ENCODE measurements at places on chromosomes 6 and 20.

GRCh38 chr20:3667434-3668037 is 4.3 kb upstream of the GFRA4 start:
- no peak for DNase-seq

GRCh38 chr6:68173616-68174015 is 461.5 kb upstream of the ADGRB3 start:
- DNase-seq: no peak

DNA sequence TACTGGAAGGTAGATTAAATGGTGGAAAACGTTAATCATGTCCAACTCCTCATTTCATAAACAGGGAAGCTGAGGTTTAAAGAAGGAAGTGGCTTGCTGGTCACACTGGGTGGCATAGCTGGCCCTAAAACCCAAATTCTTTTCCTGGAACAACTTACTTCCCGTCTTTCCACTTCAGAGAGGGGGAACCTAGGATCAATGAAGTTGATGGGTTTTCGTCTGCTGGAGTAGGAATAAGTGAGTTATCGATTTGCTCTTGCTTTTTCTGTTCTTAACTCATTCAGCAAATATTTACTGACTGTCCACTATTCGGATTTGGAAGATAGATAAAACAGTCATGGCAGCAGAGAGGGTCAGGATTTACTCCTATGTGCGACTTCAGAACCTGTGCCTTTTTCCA is 1.2 kb upstream of the SYS1 start:
- DNase-seq: no peak

DNA sequence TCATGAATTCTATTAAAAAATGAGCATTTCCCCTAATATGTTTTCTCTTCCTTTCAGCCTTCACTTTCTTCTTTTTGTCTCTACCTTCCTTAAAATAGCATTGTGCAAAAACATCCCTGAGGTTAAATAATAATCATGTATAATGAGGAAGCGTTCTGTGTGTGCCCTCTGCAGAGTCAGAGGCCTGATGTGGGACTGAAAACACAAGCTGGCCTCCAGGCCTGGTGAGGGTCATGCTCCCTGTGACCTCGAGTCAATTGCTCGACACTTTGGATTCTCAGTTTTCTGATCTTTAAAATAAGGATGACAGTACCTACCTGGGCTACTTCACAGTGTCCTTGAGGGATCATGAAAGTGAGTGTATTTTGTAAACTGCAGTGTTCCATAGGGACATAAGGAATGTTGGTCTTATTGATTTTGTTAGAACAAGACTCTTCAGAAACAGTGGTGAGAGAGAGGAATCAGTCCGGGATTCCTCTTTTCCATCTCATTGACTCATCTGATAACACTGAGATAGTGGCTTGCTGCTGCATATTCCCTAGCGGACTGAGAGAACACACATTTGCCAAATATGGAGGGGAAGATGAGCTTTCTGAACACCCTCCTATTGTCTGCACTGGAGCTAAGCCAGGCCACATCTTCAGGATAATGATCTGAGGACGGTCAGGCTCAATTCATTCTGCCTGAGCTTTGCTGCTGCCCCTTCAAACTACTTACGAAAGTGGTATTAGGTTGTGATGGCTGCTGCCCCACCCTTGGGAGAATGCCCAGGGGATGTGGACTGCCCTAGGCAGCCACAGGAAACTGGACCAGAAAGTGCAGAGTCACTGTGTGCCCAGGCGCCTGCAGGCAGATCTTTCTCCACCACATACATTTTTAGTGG is 39.6 kb upstream of the PDE7B start:
- peak; percentile 65 for DNase-seq

GRCh38 chr6:160500639-160501038 is 152.5 kb downstream of the SLC22A3 start:
- no peak for DNase-seq

- DNase-seq: peak; percentile 89
Observed at GRCh38 chr6:3484192-3484591, 27.3 kb upstream of the SLC22A23 start.

- no peak for DNase-seq
Observed at GRCh38 chr6:11592294-11592906, 54.9 kb downstream of the TMEM170B start.

- DNase-seq: no peak
Observed at GRCh38 chr6:147548921-147549475, 40.5 kb downstream of the SAMD5 start.

DNA sequence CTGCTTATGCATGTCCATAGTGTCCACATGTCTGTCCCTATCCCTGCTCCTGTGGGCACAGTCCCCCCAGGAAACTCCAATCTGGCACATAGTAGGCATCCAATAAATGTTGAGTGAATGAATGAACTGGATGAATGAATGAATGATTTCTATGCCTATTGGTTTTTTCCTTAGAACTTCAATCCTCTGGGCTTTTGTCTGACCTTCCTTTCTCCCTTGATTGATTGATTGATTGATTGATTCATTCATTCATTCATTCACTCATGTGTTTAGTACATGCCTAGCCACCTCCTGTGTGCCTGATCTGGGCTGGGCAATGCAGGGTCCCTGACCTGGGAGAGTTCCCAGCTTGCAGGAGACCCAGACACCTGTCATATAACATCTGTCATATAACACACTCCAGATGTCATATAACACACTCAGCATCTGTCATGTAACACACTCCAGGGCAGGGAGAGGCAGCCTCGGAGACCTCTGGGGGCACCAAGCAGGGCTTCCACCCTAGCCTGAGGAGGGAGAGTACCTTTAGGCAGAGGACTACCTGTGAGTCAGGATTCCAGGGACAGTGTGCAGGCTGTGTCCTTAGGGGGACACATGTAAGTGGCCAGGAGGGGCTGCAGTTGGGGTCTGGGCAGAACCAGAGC is 17.9 kb downstream of the VSTM2L start:
- no peak for DNase-seq

GRCh38 chr6:2037237-2037926 is 208.0 kb downstream of the GMDS start:
- no peak for DNase-seq

- no peak for DNase-seq
Observed at GRCh38 chr20:44644230-44644617, 7.3 kb downstream of the ADA start.

DNA sequence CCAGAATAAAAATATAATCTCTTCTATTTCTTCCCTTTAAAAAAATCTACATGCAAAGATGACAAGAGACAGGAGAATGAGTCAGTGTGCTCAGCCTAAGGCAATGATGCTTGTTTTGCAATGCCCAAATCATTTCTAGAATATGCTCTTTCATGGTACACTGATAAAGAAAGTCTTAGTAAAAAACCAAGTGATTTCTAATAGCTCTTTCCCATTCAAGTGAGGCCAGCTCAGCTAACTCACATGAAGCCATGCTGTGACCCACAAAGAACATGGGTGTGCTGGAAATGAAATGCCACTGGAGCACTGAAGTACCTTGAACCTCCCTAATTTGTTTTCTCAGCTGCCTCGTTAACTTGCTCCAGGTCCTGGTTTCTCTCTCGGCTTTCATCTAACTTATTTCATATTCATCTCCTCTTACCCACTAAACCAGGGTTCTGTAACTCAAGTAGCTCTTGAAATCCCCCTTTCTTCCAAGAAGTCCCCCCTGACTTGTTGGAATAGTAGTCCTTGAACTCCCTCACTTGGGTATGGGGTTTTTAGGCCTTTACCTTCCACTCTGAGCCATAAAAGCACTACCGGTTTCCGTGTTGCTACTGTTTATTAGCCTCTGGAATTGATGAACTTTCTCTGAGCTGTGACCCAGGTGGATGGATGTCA is 92.7 kb downstream of the IRF4 start:
- DNase-seq: no peak

DNA sequence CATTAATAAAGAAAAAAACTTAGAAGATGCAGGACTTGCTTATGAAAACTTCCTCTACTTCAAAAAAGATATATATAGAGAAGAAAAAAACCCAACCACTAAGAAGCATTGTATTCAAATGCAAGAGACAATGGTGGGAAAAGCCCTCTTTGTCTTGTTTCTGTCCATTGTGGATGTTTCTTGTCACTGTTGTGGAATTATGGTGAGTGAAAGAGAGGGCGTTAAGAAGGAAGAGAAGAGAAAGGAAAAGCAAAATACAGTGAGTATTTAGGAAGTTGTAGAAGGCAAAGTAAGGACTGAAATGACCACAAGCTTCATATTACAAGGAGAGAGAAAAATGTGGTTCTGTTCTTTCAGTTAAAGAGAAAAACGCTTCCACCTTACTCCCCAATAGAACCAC is 14.1 kb upstream of the THBD start:
- DNase-seq: no peak

DNA sequence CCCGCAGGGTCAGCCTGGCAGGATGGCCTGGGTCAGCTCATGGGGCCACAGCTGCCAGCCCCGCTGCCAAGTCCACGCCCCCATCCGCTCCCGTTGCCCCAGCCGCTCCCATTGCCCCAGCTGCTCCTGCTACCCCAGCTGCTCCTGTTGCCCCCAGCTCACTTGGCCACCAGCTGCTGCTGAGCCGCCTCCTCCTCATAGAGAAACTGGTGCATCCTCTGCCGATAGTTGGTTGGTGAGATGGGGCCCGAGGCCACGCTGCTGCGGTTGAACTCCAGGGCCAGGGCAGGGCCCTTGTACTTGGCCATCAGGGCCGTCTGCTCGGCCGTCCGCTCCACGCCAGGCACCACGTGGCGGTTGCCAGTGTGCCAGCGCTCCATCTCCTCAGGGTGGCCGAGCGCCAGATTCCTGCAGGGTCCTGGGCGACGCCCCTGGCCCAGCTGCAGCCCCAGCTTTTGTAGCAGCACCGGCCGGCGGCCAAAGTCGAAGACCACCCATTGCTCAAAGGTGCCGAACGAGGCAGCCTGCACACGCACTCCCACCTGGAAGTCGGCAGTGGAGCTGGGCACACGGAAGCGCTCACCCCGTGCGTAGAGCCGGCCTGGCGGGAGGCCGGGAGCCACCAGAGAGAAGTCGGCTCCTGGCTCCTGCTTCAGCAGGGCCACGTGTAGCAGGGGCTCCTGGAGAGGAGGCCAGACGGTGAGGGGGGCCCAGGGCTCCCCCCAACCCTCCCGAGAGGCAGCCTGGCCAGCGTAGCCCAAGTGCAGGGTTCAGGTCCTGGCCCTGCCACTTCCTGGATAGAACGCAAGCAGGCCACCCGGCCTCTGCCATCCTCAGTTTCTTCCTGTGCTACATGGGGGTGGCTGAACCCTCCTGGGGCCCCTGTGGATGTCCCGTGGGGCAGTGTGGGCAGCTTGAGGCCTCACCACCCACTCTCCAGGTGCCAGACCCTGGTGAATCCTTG is 4.8 kb downstream of the HELZ2 start:
- no peak for DNase-seq

- no peak for DNase-seq
Observed at GRCh38 chr6:28010526-28010925, 53.5 kb downstream of the OR2B6 start.

DNA sequence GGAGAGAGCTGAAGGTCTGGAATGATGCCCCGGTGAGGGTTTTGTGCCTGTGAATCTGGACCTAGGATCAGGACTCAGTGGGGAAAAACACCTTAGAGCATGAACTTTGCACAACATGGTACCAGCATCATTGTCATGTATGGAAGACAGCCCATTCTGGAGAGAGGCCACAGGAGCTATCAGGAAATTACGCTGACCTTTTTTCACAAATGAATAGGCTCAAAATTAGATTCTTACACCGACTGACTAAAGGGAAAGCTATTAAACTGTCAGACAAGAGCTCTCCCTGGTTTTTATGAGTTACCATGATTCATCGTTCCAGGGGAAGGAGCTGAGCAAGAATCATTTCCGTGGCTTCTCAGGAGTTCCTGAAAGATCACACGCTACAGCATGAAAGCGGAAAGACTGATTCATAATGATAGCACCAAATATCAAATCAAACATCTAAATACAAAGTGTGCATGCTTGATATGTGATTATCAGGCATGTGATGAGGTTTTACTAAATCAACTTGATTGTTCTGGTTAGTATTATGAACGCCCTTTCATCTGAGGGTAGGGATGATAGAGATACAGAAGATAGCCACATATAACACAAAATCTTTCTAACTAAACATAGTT is 224.9 kb upstream of the SMLR1 start:
- DNase-seq: peak; percentile 98

Data from fibroblast of skin of back (primary cell).